ENCODE measurements at places on chromosomes 3 and 15.

GRCh38 chr3:119849126-119849525, 67.2 kb downstream of the NR1I2 start:
- H3K4me3 ChIP-seq: no peak overlapping the region
- no peaks in the 10 kb centered on the region for H3K4me1 ChIP-seq
- no peaks in the 10 kb centered on the region for H3K27me3 ChIP-seq
- no peak for DNase-seq
- H3K27ac ChIP-seq: no peak overlapping the region
- no peaks in the 10 kb centered on the region for H3K36me3 ChIP-seq

- no peaks in the 10 kb centered on the region for H3K27me3 ChIP-seq
- no peak overlapping the region for H3K27ac ChIP-seq
- H3K4me3 ChIP-seq: no peak overlapping the region
- peaks cover 5% of the 10 kb centered on the region for H3K4me1 ChIP-seq
These were observed 25.4 kb upstream of the EDEM1 start for GRCh38 chr3:5162102-5162501.

GRCh38 chr3:170962411-170962810, 54.0 kb upstream of the EIF5A2 start:
- H3K27ac ChIP-seq: no peak overlapping the region
- DNase-seq: no peak
- H3K4me1 ChIP-seq: no peaks in the 10 kb centered on the region
- H3K36me3 ChIP-seq: no peaks in the 10 kb centered on the region

GRCh38 chr15:101464256-101464998, 25.1 kb downstream of the PCSK6 start:
- H3K4me1 ChIP-seq: peaks cover 3% of the 10 kb centered on the region
- H3K4me3 ChIP-seq: no peak overlapping the region
- DNase-seq: no peak
- H3K27me3 ChIP-seq: no peaks in the 10 kb centered on the region

GRCh38 chr3:187975561-187976364, 178.2 kb upstream of the LPP start:
- H3K4me3 ChIP-seq: no peak overlapping the region
- H3K4me1 ChIP-seq: no peaks in the 10 kb centered on the region
- H3K27ac ChIP-seq: no peak overlapping the region
- no peak for DNase-seq
- no peaks in the 10 kb centered on the region for H3K27me3 ChIP-seq
- H3K36me3 ChIP-seq: no peaks in the 10 kb centered on the region

GRCh38 chr3:30349507-30349906, 256.9 kb upstream of the TGFBR2 start:
- H3K27ac ChIP-seq: no peak overlapping the region
- H3K36me3 ChIP-seq: no peaks in the 10 kb centered on the region

- no peaks in the 10 kb centered on the region for H3K36me3 ChIP-seq
- H3K4me3 ChIP-seq: no peak overlapping the region
- peaks cover 61% of the 10 kb centered on the region for H3K4me1 ChIP-seq
- H3K27ac ChIP-seq: no peak overlapping the region
- H3K27me3 ChIP-seq: no peaks in the 10 kb centered on the region
These were observed 36.5 kb upstream of the INSYN1 start for GRCh38 chr15:73789521-73790240.

DNA sequence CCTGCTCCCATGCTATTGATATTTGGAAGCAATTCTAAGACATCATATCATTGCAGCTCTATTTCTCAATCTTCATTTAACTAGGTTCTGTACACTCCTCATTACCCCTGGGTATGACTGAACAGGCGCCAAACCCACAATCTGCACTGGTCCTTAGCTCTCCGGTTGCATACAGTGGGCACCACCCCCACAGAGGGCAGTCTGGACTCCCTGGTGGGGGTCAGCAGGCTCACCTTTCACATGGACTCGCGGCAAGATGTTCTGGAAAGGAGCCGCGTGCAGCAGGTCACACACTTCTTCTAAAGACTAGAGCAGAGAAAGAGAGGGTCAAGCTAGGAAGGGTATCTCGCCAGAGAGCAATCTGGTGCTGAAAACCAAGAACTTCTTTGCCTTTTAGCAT, 36.5 kb downstream of the NIPA2 start:
- H3K4me1 ChIP-seq: peaks cover 15% of the 10 kb centered on the region
- no peak overlapping the region for H3K4me3 ChIP-seq
- no peak for DNase-seq
- peaks cover 61% of the 10 kb centered on the region for H3K36me3 ChIP-seq
- H3K27me3 ChIP-seq: no peaks in the 10 kb centered on the region
- no peak overlapping the region for H3K27ac ChIP-seq

- H3K27me3 ChIP-seq: no peaks in the 10 kb centered on the region
- H3K36me3 ChIP-seq: no peaks in the 10 kb centered on the region
- H3K4me1 ChIP-seq: no peaks in the 10 kb centered on the region
- no peak overlapping the region for H3K4me3 ChIP-seq
- no peak for DNase-seq
- no peak overlapping the region for H3K27ac ChIP-seq
These were observed 225.9 kb downstream of the IGSF11 start for GRCh38 chr3:118808723-118809122.

- H3K36me3 ChIP-seq: no peaks in the 10 kb centered on the region
- H3K27me3 ChIP-seq: no peaks in the 10 kb centered on the region
- H3K4me3 ChIP-seq: no peak overlapping the region
- DNase-seq: no peak
- H3K4me1 ChIP-seq: peaks cover 4% of the 10 kb centered on the region
- no peak overlapping the region for H3K27ac ChIP-seq
These were observed 4.5 kb downstream of the FETUB start for GRCh38 chr3:186644683-186645082.

DNA sequence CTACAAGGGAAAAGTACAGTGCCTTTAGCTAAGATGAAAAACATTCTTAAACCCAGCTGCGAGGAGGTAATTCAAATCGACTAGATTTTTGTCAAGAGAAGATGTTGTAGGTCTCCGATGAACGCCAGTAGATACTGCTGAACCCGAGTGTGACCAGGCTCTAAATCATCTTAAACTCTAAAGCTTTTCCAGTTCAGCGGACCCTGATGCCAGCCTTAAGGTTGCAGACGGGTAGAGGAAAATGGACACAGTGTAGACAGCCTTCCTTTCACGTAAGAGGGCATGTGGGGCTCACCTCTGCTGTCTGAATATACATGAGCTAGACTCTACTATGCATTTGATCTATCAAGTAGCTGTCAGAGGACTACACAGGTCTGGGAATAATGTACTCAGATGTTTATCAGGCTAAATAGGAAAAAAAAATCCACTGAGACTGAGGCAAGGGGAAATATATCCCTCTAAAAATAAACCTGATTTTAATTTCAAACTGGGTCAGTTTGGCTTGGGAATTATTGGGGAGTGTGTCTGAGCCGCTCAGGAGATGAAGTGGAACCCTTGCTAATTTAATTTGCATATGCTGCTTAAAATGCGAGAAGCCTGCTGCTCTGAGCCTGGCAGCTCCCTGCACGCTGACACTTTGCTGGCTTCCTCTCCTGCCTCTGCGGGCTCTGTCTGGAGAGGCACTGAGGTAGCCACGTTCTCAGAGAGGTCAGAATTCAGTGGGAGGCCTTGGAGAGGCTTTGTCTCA, 151.9 kb downstream of the CADPS start:
- H3K36me3 ChIP-seq: no peaks in the 10 kb centered on the region
- H3K4me3 ChIP-seq: no peak overlapping the region
- H3K4me1 ChIP-seq: peaks cover 14% of the 10 kb centered on the region
- no peak for DNase-seq

GRCh38 chr15:89980896-89981295, 20.2 kb upstream of the ZNF710 start:
- H3K27ac ChIP-seq: no peak overlapping the region
- no peaks in the 10 kb centered on the region for H3K4me1 ChIP-seq
- DNase-seq: no peak
- H3K36me3 ChIP-seq: no peaks in the 10 kb centered on the region
- no peak overlapping the region for H3K4me3 ChIP-seq
- no peaks in the 10 kb centered on the region for H3K27me3 ChIP-seq

GRCh38 chr3:48026951-48027908, 11.0 kb upstream of the MAP4 start:
- no peaks in the 10 kb centered on the region for H3K27me3 ChIP-seq
- peaks cover 9% of the 10 kb centered on the region for H3K4me1 ChIP-seq
- H3K36me3 ChIP-seq: no peaks in the 10 kb centered on the region

Measured in spinal cord (tissue), 10 donors.